Activated T-helper 2 cell treated with anti-CD3 and anti-CD28 coated beads, Interferon-gamma antibody, Interleukin-2, Interleukin-4, amounts not matched to agents 10 μg/mL and 5 μg/mL and 100 μg/mL, durations not matched to agents 14 hours and 24 hours and 36 hours (primary cell): ENCODE measurements at places on chromosomes 7 and 10.

DNA sequence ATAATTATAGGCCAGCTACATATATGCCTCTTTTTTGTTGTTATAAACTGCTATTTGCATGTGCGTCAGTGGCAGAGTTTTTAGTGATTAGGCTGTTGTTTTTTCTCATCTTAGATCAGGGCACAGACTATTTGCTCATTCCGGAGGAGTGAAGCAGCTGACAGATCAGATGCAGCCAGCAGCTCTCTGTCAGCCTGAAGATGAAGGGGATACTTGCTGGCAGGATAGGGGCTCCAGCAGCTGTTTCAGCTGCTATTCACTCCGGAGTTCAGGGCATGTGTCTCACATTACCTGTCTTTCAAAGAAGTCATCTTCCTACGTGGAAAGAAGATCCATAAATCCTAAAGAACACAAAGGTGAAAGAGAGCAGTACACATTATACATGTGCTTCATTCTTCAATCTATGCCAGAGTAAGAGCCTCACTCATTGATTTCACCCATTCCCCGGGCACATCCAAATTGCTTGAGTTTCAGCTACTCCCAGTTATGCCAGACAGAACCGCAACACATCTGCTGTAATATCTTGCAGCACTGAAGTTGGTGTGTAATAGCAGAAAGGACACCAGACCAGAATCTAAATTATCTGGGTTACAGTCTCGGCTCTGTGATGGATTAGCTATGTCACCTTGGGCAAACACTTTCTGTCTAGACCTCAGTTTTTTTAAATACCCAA, 182.8 kb upstream of the CHRM2 start:
- H3K4me3 ChIP-seq, result no peak overlapping the region
- no peaks in the 10 kb centered on the region for H3K4me1 ChIP-seq
- no peaks in the 10 kb centered on the region for H3K27me3 ChIP-seq
- H3K36me3 ChIP-seq, result no peaks in the 10 kb centered on the region

DNA sequence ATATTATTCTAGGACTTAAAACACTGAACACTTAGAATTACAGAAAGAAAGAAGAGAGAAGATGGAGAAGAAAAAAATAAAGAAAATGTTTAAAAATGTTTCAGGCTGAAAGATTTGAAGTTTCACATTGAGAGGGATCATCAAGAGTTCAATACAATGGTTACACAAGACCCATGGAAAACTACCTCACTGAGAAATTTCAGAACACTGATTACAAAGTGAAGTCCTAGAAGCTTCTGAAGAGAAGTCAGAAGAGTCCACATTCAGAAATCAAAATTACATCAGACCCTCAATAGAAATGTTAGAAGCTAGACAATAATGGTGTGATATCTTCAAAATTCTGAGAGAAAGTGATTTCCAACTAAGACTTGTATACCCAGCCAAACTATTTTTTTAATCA, 196.1 kb downstream of the MACC1 start:
- no peak overlapping the region for H3K4me3 ChIP-seq
- H3K36me3 ChIP-seq, result no peaks in the 10 kb centered on the region
- no peaks in the 10 kb centered on the region for H3K27me3 ChIP-seq
- no peaks in the 10 kb centered on the region for H3K4me1 ChIP-seq
- no peak for DNase-seq

DNA sequence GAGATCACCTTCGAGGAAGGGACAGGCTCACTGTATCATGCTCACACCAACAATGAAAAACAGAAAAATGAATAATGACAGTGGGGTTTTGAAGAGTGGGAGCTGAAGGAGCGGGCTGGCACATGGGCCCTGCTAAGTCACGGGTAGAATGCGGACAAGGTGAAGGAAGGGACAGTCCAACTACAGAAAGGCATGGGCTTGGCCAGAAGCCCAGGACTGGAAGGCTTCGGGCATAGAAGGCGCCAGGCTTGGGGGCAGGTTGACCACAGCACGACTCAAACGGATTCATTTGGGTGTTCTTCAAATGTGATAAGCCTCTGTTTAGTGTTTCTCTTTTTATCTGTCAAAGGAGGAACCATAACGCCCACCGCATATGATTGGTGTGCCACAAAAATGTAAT, 509.5 kb downstream of the CCSER2 start:
- no peak for DNase-seq
- no peaks in the 10 kb centered on the region for H3K4me1 ChIP-seq
- H3K4me3 ChIP-seq, result no peak overlapping the region
- H3K36me3 ChIP-seq, result no peaks in the 10 kb centered on the region
- no peak overlapping the region for H3K27ac ChIP-seq

DNA sequence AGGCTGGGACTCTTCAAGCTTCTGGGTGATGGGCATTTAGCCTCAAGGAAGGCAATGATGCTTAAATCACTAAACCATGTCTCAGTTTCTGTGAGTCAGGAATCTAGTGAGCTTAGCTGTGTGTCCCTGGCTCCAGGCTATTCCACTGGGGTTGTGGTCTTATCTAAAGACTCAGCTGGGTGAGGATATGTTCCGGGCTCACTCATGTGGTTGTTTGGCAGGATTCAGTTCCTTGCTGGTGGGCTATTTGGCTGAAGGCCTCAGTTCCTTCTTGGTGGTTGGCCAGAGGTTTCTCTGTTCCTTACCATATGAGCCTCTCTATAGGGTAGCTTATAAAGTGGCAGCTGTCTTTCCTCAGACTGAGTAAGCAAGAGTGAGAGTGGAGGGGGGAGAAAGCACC, 12.0 kb downstream of the EVX1 start:
- peaks cover 47% of the 10 kb centered on the region for H3K27me3 ChIP-seq
- H3K4me1 ChIP-seq, result no peaks in the 10 kb centered on the region
- DNase-seq, result no peak

DNA sequence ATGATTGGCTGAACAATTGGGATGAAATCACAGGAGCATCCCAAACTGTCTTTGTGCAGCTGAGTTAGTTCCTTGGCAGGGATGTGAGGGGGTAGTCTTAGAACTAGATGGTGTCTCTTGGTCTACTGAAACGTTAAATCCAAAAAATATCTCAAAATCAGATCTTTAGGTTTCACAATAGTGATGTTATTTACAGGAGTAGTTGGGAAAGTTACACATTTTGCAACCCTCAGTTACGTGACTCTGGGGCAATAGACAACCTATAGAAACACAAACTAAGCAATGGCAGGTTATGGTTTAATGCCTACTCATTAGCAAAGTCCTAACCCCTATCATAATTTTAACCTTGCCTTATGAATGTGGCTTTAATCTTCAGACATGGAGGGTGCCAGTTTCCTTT, 24.0 kb downstream of the PKD1L1 start:
- H3K4me1 ChIP-seq, result no peaks in the 10 kb centered on the region
- no peaks in the 10 kb centered on the region for H3K36me3 ChIP-seq
- H3K27me3 ChIP-seq, result peaks cover 6% of the 10 kb centered on the region
- H3K27ac ChIP-seq, result no peak overlapping the region

DNA sequence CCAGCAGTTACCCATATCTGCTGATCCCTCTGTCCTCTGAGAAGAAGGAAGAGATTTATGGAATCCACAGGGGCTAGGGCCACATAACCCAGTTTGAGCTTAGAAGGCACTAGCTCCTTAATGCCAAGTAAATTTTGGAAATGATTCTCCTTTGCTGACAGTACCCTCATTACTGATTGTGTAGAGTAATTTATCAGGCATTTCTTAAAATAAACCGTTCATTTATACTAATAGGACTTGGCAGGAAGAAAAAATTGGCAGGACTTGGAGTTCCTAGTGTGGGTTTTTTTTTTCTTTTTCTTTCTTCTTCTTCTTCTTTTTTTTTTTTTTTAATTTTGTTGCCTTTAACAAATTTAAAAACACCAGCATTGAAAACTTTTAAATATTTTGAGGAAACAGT, 645.7 kb downstream of the SUGCT start:
- no peaks in the 10 kb centered on the region for H3K36me3 ChIP-seq
- no peaks in the 10 kb centered on the region for H3K4me1 ChIP-seq
- H3K27ac ChIP-seq, result no peak overlapping the region
- H3K27me3 ChIP-seq, result no peaks in the 10 kb centered on the region

DNA sequence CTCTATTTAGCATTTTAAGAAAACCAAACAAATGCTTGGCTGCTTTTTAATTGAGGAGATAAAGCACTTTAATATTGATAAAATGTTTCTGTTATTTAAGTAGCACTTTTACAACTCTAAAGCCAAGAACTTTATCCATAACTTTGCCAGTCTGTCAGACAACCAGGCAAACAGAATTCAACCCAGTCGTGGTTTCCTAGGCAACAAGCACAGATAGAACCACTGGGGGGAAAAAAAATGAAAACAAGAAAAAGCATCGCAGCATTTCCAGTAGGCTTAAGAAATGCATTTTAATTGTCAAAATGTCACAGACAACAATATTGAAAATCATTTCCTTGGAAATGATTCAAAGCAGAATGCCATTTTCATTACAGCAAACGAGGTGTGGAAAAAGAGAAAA, 323.4 kb downstream of the PARD3 start:
- no peaks in the 10 kb centered on the region for H3K4me1 ChIP-seq
- DNase-seq, result no peak
- no peaks in the 10 kb centered on the region for H3K36me3 ChIP-seq
- H3K27me3 ChIP-seq, result no peaks in the 10 kb centered on the region
- no peak overlapping the region for H3K27ac ChIP-seq

DNA sequence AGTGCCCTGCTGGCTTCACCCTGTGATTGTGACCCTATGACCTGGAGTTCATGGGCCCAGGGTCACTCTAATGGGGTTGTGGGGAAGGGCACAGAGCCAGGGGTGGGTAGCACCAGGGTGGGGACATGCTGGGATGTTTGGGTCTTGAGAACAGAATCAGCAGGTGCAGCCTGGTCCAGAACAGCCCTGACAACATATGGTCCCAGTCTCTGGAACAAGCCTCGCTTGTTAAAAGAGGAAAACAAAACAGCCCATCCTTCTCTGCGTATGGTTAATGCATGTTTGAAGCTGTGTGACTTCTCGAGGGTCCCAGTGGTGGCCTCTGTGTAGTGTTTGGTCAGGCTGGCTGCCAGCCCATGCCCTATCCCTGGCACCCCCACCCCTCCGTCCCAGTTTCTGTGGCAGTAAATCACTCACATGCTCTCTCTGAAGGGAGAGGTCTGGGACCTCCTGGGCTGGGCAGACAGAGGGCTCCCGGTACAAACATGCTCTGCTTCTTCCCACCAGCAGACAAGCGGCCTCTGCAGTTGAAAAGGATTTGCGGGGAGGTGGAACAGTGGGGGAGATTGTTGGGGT, 79.4 kb downstream of the FAM241B start:
- H3K27me3 ChIP-seq, result peaks cover 19% of the 10 kb centered on the region
- H3K36me3 ChIP-seq, result no peaks in the 10 kb centered on the region
- no peak overlapping the region for H3K4me3 ChIP-seq
- H3K27ac ChIP-seq, result no peak overlapping the region
- DNase-seq, result no peak

- DNase-seq, result no peak
- H3K27me3 ChIP-seq, result no peaks in the 10 kb centered on the region
- H3K27ac ChIP-seq, result no peak overlapping the region
- H3K4me3 ChIP-seq, result no peak overlapping the region
Measured at GRCh38 chr7:71563276-71563675, 431.3 kb downstream of the GALNT17 start.

DNA sequence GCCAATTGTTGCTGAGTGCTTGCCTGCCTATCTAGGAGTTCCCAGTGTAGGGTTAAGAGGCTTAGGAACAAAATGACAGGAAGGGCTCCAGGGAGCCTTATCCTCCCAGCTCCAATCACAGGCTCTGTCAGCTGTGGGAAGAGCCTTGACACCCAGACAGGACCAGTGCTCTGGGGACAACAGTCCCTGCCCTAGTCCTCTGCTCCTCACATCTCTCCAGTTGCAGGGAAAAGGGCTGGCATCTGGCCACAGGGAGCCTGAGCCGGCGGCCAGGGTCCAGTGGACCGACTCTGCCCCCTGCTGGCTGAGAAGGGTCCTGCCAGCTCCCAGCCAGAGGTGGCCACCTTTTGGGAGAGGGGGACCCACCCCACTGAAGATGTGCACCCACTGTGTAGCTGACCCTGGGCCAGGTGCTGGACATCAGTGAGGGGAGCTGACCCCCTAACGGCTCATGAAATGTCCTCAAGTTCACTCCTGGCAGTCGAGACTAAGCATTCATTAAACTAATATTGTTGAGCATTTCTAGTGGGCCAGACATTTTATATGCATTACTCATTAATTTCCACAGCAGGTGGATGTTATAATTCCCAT, 17.6 kb downstream of the DNAJB12 start:
- H3K4me1 ChIP-seq, result peaks cover 53% of the 10 kb centered on the region
- H3K27me3 ChIP-seq, result no peaks in the 10 kb centered on the region
- H3K27ac ChIP-seq, result peak overlapping the region; percentile 90
- no peak overlapping the region for H3K4me3 ChIP-seq
- peaks cover 55% of the 10 kb centered on the region for H3K36me3 ChIP-seq

GRCh38 chr10:71045936-71046335, 157.6 kb upstream of the PCBD1 start:
- H3K36me3 ChIP-seq, result no peaks in the 10 kb centered on the region
- DNase-seq, result no peak
- no peak overlapping the region for H3K27ac ChIP-seq
- no peaks in the 10 kb centered on the region for H3K4me1 ChIP-seq
- peaks cover 2% of the 10 kb centered on the region for H3K27me3 ChIP-seq
